ENCODE measurements at places on chromosomes 11 and 22.

- no peak for DNase-seq
Measured at GRCh38 chr11:58133309-58134076, 8.2 kb upstream of the OR9I1 start.

DNA sequence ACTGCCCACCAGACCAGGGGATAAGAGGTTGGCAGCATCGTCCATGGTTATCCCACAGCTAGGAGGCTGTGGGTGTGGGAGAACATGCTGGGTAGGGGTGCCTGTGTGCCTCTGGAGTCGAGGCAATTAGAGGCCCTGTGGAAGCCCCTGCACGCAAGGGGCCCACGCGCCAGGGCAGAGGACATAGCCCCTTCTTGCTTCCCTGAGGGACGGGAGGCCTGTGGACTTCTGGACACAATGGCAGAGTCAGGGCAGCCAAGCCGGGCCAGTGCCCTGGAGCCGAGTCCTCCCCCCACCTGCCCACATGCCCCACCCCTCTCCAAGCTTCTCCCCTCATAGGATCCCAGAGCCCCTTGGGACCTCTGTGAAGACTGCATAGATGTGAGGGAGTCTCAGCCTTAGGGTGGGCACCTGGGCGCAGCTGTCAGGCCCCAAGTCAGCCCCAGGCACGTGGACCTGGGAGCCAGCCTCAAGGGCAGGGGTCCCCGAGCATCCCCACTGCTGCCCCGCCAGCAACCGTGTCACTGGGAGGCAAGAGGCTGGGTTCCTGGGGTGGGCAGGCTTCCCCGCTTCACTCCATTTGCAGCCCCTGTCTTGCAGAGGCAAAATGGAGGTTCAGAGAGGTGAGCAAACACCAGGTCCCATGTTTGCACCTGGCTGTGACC, 52.4 kb downstream of the CDKN1C start:
- DNase-seq = no peak

GRCh38 chr11:73531386-73531785, 66.5 kb downstream of the FAM168A start:
- DNase-seq = no peak

GRCh38 chr22:44620129-44620840, 81.7 kb upstream of the PRR5 start:
- no peak for DNase-seq

- DNase-seq = no peak
Measured at GRCh38 chr11:17240780-17241179, 33.0 kb upstream of the PIK3C2A start.

- no peak for DNase-seq
Measured at GRCh38 chr11:113986351-113987140, 11.6 kb downstream of the HTR3A start.

DNA sequence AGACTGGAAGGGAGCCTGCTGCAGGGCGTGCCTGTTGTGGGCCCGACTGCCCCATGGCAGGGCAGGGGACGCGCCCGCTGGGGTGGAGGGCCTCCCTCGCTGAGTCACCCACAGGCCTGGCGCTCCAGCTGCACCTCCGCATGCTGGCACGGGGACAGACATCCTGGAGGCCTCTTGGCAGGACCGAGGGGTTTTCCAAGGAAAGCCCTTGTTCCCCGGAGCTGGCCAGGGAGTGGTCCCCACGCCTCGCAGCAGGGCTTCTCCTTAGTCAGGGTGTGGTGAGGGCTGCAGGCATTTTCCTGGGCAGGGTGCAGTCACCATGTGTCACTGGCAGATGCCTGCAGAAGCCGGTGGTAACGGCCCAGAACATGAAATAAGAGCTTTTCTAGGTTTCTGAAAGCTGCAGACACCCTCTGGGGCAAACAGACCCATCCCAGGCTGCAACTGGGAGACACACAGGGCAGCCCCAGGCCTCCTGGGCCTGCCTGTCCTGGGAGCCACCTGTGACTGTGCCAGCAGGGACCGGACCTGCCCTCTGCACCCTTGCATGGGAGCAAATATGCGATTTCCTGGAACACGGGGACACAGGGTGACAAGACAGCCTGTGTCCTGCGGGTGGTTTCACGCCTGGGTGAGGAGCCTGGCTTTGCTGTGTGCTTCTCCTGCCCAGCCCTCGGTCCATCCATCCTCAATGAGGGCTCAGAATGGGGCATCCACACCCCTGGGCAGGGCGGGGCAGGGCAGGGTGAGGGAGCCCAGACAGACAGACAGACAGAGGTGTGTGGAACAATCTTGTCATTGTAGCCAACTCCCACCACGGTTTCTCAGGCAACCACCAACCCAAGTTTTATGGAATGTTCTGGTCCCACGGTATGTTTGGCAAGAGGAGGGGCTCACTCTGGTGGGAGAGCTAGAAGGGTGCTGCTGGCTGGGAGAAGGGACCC, 43.2 kb upstream of the FADD start:
- DNase-seq = no peak

GRCh38 chr11:409600-410483, 5.0 kb downstream of the SIGIRR start:
- no peak for DNase-seq

- DNase-seq = no peak
Measured at GRCh38 chr22:19448076-19448607, 631 bp upstream of the C22orf39 start.

- DNase-seq = no peak
Measured at GRCh38 chr11:34366522-34366921, 8.7 kb upstream of the ABTB2 start.

DNA sequence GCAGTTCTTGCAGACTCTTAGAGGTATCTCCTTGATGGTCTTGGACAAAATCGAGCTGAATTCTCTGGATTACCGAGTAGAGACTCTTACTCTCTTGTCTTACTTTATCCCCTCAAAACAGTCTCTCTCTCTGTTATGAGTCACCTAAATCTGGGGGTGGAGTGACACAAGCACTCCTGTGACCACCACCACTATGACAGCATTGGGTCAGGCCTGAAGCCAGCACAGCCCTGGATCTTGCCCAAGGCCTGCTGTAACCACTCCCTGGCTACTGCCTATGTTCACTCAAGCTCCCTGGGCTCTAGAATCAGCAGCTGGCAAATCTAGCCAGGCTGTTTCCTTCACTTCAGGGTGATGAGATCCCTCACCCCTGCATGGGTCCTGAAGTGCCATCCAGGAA, 662.5 kb downstream of the LUZP2 start:
- no peak for DNase-seq

DNA sequence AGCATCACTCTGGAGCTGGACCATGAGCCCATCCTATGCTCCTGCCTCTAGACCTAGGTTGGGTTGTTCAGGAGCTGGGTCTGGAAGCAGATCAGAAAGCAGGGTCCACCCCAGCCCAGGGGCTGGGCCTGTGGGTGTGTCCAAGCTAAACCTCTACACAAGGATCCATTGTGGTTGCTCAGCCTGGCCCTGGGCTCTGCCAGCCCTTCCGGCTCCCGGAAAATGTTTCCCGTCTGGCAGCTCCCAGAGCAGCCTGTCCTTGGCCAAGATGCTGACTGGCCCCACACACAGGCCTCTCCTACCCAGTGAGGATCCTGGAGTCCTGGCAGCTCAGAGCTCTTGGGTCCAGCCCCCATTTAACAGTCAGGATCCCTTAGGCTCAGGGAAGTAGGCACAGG, 35.3 kb upstream of the FCHSD2 start:
- DNase-seq = no peak

GRCh38 chr11:119404872-119405271, 18.1 kb downstream of the THY1 start:
- no peak for DNase-seq

DNA sequence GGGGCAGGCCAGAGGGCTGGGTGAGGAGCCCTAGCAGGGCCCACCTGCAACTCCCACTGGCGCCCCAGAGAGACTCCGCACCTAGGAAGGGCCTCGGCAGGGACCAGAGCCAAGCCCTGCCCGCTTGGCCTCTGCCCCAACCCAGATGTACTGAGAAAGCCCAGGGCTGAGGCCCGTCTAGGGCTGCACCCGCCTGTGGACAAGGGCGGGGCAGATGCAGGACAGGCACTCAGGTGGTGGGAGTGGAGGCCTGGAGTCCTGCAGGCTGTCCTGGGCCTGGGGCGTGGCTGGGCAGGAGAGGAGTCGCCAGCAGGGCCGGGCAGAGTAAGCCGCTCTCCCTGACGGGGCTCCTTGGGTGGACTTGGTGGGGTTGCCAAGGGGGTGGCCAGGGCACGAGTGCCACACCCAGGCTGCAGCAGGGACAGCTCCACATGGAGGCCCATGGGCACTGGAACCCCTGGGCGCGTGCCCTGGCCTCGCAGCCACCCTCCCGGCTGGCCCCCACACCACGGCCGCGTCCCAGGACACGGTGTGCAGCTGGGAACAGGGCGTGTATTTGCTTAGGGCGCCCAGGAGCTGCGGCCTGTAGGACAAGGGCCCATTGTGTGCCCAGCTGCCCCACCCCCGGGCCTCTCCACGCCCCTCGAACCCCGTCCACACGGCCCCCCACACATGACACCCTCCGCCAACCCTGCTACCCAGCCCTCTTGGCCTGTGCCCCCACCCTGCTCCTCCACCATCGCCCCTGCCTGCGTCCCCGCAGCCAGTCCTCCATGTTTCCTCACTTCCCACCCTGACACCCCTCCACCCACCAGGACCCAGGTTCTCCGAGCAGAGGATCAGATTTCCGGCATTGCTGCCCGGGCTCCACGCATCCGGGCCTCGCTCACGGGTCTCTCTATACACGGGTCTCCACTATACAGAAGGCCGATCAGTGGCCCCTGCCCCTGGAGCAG, 11.3 kb upstream of the PIM3 start:
- no peak for DNase-seq

- DNase-seq = peak; percentile 13
Measured at GRCh38 chr11:22432291-22433093, 94.3 kb downstream of the SLC17A6 start.

- DNase-seq = no peak
Measured at GRCh38 chr11:45647329-45647728, 18.1 kb downstream of the CHST1 start.

GRCh38 chr11:128520206-128520887, 67.0 kb downstream of the ETS1 start:
- no peak for DNase-seq

GRCh38 chr11:35516403-35516802, 9.0 kb downstream of the PAMR1 start:
- DNase-seq = no peak

- no peak for DNase-seq
Measured at GRCh38 chr22:37229805-37230672, 14.0 kb downstream of the RAC2 start.

- DNase-seq = no peak
Measured at GRCh38 chr11:11038782-11039181, 180.9 kb upstream of the ZBED5 start.
